RPMI8226 (cell line): ENCODE measurements at places on chromosomes 1 and 21.

GRCh38 chr1:53909946-53910345 is 16.0 kb downstream of the DIO1 start:
- no peak for DNase-seq

GRCh38 chr1:3467096-3468036 is 12.9 kb downstream of the ARHGEF16 start:
- no peak for DNase-seq

GRCh38 chr1:214983126-214983869 is 99.2 kb upstream of the KCNK2 start:
- DNase-seq = no peak

DNA sequence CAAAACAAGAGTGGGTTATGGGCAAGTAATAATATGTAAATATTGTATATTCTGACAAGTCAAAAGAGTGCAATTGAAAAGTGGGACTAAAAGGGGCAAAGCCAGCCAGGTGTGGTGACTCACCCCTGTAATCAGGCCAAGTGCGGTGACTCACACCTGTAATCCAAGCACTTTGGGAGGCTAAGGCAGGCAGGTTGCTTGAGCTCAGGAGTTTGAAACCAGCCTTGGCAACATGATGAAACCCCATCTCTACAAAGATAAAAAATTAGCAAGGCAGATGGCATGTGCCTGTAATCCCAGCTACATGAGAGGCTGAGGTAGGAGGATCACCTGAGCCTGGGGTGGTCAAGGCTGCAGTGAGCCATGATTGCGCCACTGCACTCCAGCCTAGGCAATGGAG is 304.0 kb downstream of the HHIPL2 start:
- DNase-seq = no peak

GRCh38 chr1:227999056-227999930 is 7.5 kb upstream of the WNT3A start:
- peak; percentile 92 for DNase-seq

GRCh38 chr1:81358151-81358550 is 442.6 kb upstream of the ADGRL2 start:
- DNase-seq = no peak

- DNase-seq = no peak
Observed at GRCh38 chr1:233327651-233328141, at the start of gene MAP3K21. MAP3K21 (plus strand) TSS chr1:233327724; CDS start chr1:233328029, 305 bp downstream.

GRCh38 chr1:10980841-10981727 is 31.4 kb upstream of the TARDBP start:
- no peak for DNase-seq

DNA sequence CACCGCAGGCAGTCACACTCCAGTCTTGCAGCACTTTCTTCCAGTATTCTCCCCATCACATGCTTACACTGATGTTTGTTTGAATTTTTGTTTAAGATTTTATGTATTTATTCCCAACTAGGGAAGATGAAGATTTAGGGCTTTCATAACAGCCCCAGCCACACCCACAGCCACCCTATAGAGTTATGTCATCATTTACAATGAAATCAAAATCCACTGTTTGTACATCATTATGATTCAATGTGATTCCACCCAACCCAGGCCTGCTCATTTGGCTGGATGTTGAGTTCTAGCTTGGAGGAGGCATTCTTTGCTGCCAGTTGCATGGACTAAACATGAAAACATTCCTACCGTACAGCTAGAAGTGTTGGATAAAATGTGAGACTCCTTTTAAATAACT is 35.8 kb downstream of the RIPK4 start:
- no peak for DNase-seq

DNA sequence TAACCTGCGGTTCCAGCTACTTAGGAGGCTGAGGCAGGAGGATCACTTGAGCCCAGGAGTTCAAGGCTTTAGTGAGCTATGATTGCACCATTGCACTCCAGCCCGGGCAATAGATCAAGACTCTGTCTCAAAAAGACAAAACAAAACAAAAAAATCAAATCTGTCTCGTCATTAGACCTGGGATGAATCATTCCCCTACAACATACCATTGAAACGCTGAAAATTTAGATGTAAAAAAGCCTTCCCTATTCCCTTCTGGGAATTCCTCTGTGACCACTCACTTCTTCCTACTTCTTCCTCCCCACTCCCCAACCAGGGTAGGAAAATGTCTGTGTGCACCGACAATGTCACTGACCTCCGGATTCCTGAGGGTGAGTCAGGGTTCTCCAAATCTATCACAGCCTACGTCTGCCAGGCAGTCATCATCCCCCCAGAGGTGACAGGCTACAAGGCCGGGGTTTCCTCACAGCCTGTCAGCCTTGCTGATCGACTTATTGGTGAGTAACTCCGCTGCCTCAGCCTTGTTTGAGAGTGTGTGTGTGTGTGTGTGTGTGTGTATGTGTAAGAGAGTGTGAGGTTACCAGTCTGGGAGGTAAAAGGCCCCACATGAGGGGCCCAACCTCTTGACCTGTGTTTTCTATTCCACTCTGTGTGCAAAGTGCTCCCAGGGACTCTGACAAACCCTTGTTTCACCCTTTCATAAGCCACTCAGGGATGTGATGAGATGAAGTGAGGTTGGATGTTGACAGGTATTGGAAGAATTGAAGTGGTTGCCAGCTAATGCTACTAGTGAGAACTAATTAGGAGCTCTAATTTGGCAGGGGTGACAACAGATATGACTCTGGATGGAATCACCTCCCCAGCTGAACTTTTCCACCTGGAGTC is 16.3 kb upstream of the SARS1 start:
- no peak for DNase-seq

GRCh38 chr1:66237042-66237441 is 296.9 kb upstream of the SGIP1 start:
- DNase-seq = peak; percentile 28

GRCh38 chr1:116389686-116390085 is 16.6 kb downstream of the ATP1A1 start:
- no peak for DNase-seq

- DNase-seq = no peak
Observed at GRCh38 chr1:225760531-225760930, 17.1 kb upstream of the SRP9 start.

- DNase-seq = no peak
Observed at GRCh38 chr1:55446351-55446750, 231.2 kb upstream of the USP24 start.

GRCh38 chr1:171940368-171940767 is 99.1 kb downstream of the DNM3 start:
- no peak for DNase-seq

- DNase-seq = no peak
Observed at GRCh38 chr1:66434096-66434495, 99.9 kb upstream of the SGIP1 start.

- no peak for DNase-seq
Observed at GRCh38 chr1:232123775-232124659, 497.4 kb downstream of the DISC1 start.

GRCh38 chr1:9760824-9761223 is 62.9 kb downstream of the CLSTN1 start:
- no peak for DNase-seq

DNA sequence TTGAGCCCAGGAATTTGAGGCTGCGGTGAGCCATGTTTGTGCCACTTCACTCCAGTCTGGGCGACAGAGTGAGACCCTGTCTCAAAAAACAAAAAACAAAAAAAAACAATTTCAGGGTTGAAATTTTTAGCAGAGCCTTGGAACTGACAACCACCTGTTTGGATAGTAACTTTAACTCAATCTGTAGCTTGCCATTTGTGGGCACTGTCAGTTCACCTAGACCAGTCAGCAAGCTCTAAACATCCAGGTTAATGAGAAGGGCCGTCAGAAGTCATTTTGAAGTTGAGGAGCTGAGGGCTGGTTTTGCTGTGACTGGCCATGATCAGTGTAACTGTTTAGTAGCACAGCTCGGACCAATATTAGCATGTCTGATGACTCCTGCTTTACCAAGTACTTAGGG is 8.4 kb downstream of the TRAPPC10 start:
- DNase-seq = no peak

DNA sequence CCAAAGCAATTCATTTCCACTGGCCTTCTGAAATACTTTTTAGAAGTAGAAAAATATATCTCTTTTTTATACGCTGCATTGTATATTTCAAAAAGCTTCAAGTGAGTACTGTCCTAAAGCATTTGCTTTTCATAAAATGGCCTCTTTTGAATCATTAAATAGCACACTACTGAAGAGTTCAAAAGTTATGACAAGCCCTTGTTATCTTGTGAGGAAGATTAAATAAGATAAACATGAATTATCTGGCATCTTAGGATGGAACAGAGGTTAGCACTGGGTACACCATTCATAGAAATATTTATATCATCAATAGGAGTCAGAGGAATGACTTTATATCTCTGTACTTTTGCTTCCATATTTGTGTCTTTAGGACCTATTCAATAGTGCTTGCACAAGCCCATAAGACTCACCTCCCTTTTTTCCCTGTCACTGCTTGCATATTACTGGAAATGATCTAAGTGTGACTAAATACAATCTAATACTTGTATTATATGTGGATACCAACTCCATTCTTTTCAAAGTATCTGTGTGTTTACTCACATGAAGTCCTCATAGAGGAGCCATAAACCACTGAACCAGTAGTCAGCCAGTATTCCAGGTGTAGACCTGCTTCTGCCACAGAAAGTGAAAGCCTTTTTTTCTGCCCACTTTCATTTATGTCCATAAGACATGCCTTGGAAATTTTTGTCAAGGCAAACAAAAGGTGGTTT is 274.2 kb upstream of the C1orf105 start:
- no peak for DNase-seq

- no peak for DNase-seq
Observed at GRCh38 chr21:38297194-38297631, 40.4 kb downstream of the KCNJ15 start.

- no peak for DNase-seq
Observed at GRCh38 chr1:115651391-115651790, 9.6 kb downstream of the VANGL1 start.

DNA sequence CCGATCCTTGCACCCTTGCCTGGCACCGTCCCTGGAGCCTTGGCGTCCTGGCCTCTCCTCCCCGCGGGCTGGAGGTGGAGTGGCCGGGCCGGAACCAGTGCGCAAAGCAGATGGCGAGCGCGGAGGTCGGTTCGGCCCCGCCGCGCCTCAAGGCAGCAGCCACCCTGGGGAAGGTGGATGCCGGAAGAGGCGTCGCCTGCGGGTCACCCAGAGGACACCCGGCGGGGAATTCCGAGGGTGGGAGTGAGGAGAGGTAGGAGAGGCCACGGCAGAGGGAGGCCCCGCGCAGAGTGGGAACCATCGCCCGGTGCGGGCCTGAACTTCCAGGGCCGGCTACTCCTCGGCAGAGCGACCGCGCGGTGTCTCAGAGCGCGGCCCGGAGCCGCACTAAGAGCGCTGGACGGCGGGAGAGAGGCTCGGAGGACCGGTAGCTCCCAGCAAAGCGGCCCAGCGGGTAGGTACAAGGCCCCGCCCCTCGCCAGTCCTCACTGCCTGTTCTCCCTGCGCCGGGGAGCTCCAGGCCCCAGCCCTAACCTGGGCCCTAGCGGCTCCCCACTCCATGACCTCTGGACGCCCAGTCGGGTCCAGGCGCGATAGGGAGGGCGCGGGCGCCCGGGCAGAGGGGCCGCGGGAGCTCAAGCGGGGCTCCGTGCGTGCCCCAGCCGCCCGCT is at the start of gene RNF207:
RNF207 (plus strand) TSS at position 271 of the 671 bp plus-strand sequence. CDS start 417 bp downstream, outside the sequence.
- peak; percentile 86 for DNase-seq
